HAP-1 (cell line): ENCODE measurements at places on chromosomes 12 and 14.

GRCh38 chr12:130438243-130438620 lies 100.5 kb downstream of the PIWIL1 start:
- no peak for DNase-seq

- no peak for DNase-seq
Observed at GRCh38 chr12:47576289-47576945, 129.4 kb downstream of the RPAP3 start.

DNA sequence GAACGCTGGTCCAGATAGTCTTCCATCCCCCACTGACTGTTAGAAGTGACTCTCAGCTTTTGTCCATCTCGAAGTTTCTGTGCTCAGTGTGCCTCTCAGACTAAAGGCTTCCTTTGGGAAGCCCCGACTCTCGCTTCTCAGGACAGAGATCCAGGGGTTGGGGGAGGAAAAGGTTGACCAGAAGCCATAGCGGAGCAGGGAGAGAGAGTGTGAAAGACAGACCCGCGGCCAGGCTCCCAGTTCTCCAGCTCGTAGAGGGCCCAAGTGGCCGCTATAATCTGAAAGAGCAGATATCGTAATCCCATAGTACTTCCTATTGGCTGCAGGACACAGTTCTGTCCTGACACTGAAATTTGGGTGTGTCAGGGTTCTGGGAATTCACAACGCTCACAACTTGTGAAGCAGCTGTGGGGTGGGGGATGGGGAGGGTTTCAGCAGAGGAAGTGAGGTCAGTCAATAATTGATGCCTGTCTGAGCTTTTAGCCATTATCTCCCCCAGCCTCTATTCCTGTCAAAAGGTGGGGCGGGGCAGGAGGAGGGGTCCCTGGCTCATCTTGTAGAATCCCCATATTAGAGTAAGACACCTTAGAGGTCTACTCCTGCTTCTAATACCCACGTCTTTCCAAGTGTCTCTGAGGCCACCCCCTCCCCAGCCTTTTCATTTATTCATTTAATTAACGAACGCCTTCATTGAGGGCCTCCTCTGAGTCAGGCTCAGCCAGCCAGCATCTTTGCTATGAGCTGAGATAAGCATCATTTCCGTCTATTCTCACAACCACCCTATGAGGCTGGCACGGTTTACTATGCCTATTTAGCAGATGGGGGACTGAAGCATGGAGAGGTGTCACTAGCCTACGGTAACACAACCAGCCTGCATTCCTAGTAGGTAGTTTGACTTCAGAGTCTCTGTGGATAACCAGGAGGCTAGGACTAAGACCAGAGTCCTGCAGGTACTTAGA lies 1.6 kb upstream of the ACVRL1 start:
- DNase-seq: no peak

- DNase-seq: no peak
Observed at GRCh38 chr12:54221402-54221984, 32.7 kb upstream of the SMUG1 start.

- DNase-seq: no peak
Observed at GRCh38 chr14:60935319-60935718, 45.6 kb downstream of the TRMT5 start.

- DNase-seq: no peak
Observed at GRCh38 chr12:116490471-116490870, 68.7 kb upstream of the MAP1LC3B2 start.
